Thymus (tissue), 14 donors: ENCODE measurements at places on chromosomes 5 and 9. TPM values are rescaled to one million over a fixed set of nuclear protein-coding genes. Genes with fewer than 3 reads are reported as not detected.

DNA sequence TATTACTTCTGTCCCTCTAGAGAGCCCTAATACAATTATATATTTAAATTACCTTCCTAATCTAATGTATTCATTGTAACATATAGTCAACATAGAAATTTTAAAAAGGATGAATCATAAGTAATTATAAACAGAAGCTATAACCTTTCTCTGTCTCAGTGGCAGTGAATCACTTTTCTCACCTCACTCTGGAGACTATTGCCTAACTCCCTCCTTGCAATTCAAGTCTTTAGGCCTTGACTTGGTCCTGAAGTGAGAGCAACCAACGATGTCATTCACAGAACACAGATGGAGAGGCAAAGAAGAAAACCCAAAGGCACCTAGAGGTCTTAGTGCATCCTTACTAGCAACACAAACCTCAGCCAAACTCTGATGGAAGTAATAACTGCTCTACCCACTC, 133.3 kb upstream of the DPYSL3 start:
- H3K27ac ChIP-seq = no peak overlapping the region
- no peaks in the 10 kb centered on the region for H3K27me3 ChIP-seq
- no peak for DNase-seq

- H3K27me3 ChIP-seq = no peaks in the 10 kb centered on the region
- no peaks in the 10 kb centered on the region for H3K36me3 ChIP-seq
- H3K4me1 ChIP-seq = no peaks in the 10 kb centered on the region
- no peak overlapping the region for H3K27ac ChIP-seq
Observed at GRCh38 chr5:17163221-17163620, 54.2 kb upstream of the BASP1 start.

DNA sequence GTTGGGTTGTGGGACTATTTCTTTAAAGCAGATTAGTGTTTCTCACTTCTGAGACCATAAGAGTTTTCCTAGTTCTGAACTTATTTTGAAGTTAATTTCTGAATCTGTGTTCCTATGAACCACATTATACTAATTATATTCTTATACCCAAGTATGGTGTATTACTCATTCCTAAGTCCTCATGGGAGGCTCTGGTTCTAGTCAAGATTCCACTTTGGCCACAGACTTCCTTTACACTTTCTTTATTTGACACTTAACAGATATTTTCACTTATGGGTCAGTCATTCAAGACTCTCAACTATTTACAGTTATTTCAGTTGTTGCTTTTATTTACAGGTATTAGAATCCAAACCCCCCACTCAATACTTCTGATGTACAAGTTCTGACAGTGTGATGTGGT, 937.2 kb upstream of the TYRP1 start:
- DNase-seq = no peak
- H3K27me3 ChIP-seq = no peaks in the 10 kb centered on the region
- no peaks in the 10 kb centered on the region for H3K4me1 ChIP-seq
- no peaks in the 10 kb centered on the region for H3K36me3 ChIP-seq

DNA sequence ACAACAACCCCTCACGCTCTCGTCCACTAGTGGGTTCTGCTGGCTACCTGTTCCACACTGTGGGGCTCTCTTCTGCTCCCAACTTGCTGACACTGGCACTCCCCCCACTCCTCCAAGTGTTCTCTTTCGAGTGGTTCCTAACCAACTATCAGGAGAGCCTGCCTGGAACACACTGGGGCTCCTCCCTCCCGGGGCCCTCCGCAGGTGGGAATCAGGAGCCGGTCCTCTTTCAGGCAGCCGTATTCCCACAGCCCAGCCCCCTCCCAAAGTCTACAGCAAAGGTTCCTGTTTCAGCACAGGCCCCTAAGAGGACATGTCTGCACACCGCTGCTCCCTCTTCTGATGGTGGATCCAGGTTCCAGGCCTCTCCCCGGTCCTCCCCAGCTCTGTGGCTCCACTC, 165.9 kb downstream of the FSTL4 start:
- no peaks in the 10 kb centered on the region for H3K27me3 ChIP-seq
- no peak overlapping the region for H3K27ac ChIP-seq
- H3K4me1 ChIP-seq = no peaks in the 10 kb centered on the region
- no peak for DNase-seq

DNA sequence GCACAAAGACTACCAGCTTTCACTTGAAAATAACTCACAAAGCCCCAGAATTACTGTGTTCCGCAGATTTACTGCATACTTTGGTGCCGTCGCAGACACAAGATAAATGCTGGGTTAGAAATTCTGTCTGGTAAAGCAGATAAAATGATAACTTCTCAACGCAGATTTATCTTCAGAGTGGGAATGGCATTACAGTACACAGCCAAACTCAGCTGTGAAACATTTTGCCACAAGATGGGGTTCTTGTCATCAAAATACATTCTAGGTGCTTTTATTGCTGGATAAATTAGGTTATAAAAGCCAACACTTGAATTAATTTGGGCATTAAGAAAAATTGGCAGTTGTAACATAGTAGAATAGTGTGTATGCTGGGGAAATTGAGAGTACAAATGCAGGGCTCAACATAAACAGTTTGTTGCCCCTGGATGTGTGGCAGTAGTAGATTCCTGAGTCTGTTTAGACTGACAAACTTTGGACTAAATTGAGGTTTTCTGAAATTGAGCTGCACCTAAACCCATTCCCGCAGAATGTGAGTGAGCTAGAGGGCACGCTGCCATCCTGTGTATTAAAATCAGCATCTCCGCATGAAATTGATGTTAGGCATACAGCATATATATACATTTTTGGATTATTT, 61.1 kb downstream of the LMNB1 start:
- no peak overlapping the region for H3K4me3 ChIP-seq
- H3K27ac ChIP-seq = no peak overlapping the region
- no peak for DNase-seq
- peaks cover 21% of the 10 kb centered on the region for H3K36me3 ChIP-seq

DNA sequence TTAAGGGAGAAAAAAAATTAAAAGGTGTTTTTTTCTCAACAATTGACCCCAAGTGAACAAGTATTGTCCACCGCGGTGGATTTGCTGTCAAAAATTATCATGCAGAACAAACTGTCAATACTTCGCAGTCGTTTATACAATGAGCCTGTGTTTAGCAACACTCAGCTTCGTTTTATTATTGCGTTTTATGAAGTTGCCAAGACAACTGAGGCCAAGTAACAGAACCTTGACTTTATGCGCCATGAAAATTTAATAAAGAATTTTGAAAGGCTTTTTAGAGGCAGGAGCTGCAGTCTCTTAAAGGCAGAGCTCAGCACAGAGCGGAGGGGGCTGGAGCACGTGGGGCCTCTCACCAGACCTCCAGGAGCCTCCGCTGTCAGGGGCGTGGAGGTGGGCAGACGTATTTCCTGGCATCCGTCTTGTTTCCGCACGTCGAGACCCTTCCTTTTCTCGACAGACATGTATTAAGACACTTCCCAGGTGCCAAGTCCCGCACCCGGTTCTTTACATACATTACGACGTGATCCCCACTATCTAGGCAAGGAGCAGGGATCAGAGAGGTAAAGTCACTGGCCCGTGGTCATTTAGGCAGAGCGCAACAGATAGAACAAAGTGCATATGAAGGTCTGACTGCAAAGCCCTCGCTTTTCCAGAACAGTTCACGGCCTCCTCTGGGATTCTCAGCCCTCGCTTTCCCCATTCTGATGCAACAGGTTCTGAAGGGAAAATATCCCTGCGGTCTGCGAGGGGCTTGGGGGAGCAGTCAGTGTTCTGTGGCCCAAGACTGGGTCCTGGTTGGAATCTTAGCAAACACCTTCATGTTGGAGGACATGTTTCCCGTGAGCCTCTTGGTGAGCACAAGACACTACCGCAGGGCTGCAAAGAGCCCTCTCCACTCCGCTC, 164.4 kb downstream of the DAB2IP start:
- H3K36me3 ChIP-seq = no peaks in the 10 kb centered on the region
- no peaks in the 10 kb centered on the region for H3K27me3 ChIP-seq
- H3K4me1 ChIP-seq = no peaks in the 10 kb centered on the region
- DNase-seq = no peak
- no peak overlapping the region for H3K4me3 ChIP-seq

DNA sequence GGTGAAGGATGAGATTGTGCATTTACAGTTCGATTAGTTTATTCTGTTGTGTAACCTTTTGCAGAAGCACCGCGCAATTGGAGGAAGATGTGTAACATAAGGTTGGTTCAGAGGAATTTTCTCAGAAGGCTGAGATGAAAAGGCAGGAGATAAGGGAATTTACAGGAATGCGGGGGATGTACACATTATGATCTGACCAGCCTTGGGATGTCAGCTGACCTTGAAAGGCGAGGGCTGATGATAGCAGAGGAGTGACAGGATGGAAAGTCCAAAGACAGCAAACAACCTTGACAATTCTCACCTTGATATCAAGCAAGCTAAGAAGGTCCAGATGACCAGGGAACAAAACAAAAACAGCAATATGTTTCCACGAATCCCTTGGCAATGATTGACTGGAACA, 88.8 kb downstream of the OTULIN start:
- no peaks in the 10 kb centered on the region for H3K36me3 ChIP-seq
- no peak overlapping the region for H3K4me3 ChIP-seq
- H3K27me3 ChIP-seq = no peaks in the 10 kb centered on the region
- no peaks in the 10 kb centered on the region for H3K4me1 ChIP-seq
- DNase-seq = no peak

GRCh38 chr9:120481248-120481647, 98.7 kb downstream of the CDK5RAP2 start:
- H3K27ac ChIP-seq = no peak overlapping the region
- no peak for DNase-seq

DNA sequence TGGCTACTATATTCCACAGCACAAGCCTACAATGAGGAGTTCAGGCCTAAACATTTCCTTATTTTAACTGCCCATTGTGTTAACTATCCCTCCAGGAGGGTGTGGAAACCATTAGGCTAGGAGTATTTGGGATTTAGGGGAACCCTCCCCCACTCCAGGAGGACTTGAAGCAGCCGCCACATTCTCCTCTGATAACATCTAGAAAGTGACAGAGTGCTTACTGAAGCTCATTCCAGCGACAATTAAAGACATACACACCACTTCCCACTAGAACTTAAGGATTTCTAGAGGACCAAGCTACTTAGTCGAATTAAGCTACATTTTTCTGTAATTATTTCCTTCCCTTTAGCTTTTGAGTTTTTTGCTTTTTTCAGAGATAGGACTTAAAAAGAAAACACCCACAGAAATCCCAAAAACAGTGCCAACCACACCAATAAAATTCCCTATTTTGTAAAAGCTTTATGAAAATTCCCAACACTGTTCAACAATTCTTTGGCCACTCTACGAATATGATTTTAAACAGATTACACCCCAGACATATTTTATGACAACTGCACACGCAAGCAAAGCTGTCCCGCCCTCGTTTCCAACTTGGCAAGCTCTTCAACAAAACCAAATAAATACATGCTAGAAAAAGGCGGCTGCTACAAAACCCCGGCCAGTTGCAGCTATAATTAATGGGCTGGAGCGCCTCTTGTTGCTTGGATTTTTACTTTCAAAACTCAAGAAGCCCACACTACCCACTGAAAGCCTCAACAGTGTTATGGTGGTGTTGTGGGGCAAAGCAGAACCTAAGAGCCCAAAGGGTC, 4.5 kb downstream of the ROR2 start:
- no peak for DNase-seq
- H3K4me1 ChIP-seq = peaks cover 8% of the 10 kb centered on the region
- peaks cover 60% of the 10 kb centered on the region for H3K27me3 ChIP-seq
- no peak overlapping the region for H3K4me3 ChIP-seq
- no peaks in the 10 kb centered on the region for H3K36me3 ChIP-seq

DNA sequence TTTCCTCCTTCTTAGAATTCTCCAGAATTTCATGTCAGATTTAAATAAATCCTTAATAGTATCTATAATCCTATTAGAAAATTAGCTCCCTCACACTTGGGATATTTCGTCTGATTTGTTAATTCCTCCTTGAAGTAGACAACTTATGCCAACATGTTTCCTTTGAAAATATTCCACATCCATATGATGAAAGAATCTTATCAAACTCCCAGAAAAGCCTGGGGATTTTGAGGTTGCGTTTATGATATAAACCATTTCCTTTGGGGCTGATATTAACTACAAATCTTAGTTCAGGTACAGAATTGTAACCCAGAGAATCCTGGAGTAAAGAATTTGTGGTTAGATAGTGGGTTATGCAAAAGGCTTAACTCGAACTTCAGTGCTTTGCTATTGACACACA, 2373.8 kb upstream of the ACO1 start:
- H3K27me3 ChIP-seq = no peaks in the 10 kb centered on the region
- H3K4me3 ChIP-seq = no peak overlapping the region
- DNase-seq = no peak
- no peak overlapping the region for H3K27ac ChIP-seq

DNA sequence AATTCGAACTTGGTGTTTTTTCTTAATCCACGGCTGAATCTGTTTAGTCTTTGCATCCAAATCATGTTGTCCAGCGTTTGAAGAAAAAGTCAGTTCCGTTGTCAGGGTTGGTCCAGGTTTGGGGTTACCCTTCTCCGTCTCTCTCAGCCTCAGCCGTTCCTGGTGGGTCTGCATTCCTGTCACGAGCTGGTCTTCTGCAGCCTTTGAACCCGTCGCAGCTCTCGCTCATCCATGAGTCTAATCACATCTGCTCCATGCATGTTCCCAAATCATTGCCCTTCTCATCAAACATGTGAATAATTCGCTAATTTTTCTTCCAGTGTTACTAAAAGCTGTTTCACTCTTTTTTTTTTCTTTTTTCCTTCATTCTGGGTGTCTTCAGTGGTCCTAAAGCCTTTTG, 39.0 kb upstream of the EXOC3 start:
- no peak overlapping the region for H3K27ac ChIP-seq
- H3K4me3 ChIP-seq = no peak overlapping the region
- DNase-seq = no peak

GRCh38 chr5:61817472-61818326, 485.6 kb downstream of the ZSWIM6 start:
- no peaks in the 10 kb centered on the region for H3K27me3 ChIP-seq
- no peaks in the 10 kb centered on the region for H3K4me1 ChIP-seq

- no peak for DNase-seq
- no peak overlapping the region for H3K4me3 ChIP-seq
- H3K27me3 ChIP-seq = no peaks in the 10 kb centered on the region
- peak overlapping the region; percentile 64 for H3K27ac ChIP-seq
Observed at GRCh38 chr9:5586391-5586802, 42.5 kb upstream of the RIC1 start.

GRCh38 chr5:133882846-133883245, 85.6 kb downstream of the C5orf15 start:
- H3K4me3 ChIP-seq = no peak overlapping the region
- H3K36me3 ChIP-seq = no peaks in the 10 kb centered on the region
- no peaks in the 10 kb centered on the region for H3K4me1 ChIP-seq
- H3K27me3 ChIP-seq = no peaks in the 10 kb centered on the region
- no peak overlapping the region for H3K27ac ChIP-seq

GRCh38 chr9:112059145-112059965, 115.7 kb downstream of the SUSD1 start:
- H3K27ac ChIP-seq = no peak overlapping the region
- no peak for DNase-seq

Gene PFN3
- total RNA-seq = not detected

Gene CER1
- total RNA-seq = 0.05 TPM

Gene NTNG2
- 1.7 TPM for total RNA-seq

Gene IL5
- not detected for total RNA-seq
